Breast epithelium (tissue), 4 donors: ENCODE measurements at places on chromosomes 1 and 21. TPM values are rescaled to one million over a fixed set of nuclear protein-coding genes. Genes with fewer than 3 reads are reported as not detected.

FCRL2 gene
- 0.59 TPM for total RNA-seq

TMPRSS2 gene
- total RNA-seq: 56.6 TPM

FAM163A gene
- total RNA-seq: not detected

F5 gene
- 7.4 TPM for total RNA-seq

HSPA6 gene
- total RNA-seq: 5.3 TPM

RGS18 gene
- 4.4 TPM for total RNA-seq

GCSAML gene
- 1.3 TPM for total RNA-seq

GRCh38 chr1:67460676-67461500 lies 30.7 kb upstream of the SERBP1 start:
- H3K36me3 ChIP-seq: no peaks in the 10 kb centered on the region
- no peak overlapping the region for H3K4me3 ChIP-seq
- DNase-seq: no peak
- no peaks in the 10 kb centered on the region for H3K27me3 ChIP-seq
- H3K27ac ChIP-seq: peak overlapping the region; percentile 17
- H3K4me1 ChIP-seq: no peaks in the 10 kb centered on the region

DNA sequence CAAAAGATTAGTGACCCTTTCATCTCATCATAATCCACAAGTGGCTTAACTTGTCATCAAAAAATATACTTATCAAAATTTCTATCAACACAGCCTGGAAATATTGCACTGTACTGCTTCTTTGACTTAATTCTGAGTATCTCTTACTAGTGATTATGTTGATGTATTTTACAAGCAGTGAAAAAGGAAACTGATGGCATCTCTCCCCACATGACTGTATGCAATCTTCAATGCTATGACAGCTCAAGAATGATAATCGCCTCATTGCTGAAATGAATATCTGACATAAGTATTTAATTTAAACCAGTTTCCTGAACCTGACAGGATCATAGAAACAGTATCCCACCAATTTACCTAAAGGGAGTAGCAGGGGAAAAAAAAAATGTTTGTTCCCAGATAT lies 79.5 kb downstream of the DPYD start:
- H3K27ac ChIP-seq: no peak overlapping the region
- no peaks in the 10 kb centered on the region for H3K36me3 ChIP-seq
- H3K4me1 ChIP-seq: no peaks in the 10 kb centered on the region
- H3K4me3 ChIP-seq: no peak overlapping the region

GRCh38 chr21:44734026-44734745 lies 22.8 kb upstream of the TSPEAR start:
- H3K36me3 ChIP-seq: no peaks in the 10 kb centered on the region
- no peak for DNase-seq
- H3K4me1 ChIP-seq: no peaks in the 10 kb centered on the region
- H3K4me3 ChIP-seq: no peak overlapping the region

DNA sequence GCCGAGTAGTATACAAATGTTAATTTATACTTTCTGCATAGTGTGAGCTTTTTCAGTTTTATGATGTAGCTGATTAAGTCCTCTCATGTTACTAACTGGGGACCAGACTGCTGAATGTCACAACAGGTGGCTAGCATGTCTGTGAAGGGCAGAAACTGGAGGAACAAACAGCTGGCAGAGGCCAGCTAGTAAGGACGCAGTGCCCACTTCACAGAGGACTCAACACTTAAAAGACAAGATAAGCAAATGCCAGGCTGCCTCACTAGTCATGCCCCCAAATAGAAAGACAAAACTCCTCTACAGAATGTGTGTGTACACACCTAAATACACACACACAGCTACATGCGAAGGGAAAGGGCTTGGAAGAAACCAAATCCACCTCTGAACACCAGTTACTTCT lies 73.8 kb upstream of the ZNF678 start:
- no peak overlapping the region for H3K4me3 ChIP-seq
- no peak overlapping the region for H3K27ac ChIP-seq
- no peaks in the 10 kb centered on the region for H3K36me3 ChIP-seq
- no peaks in the 10 kb centered on the region for H3K27me3 ChIP-seq

DNA sequence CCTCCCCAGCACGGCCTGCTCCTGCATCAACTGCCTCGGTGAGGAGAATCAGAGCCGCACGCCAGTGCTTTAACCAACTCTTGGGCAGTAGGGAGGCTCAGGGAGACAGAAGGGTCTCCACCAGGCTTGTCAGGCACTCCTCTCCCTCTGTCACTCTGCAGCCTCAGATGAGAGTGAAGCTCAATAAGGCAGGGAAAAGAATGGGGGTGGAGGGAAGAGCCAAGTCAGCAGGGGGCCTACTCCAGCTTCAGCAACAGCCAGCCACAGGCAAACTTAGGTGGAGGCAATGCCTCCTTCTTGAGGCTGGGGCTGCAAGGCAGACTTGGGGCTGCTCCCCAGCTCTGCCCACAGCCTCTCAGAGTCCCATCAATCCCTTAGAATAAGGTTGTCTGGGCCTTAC lies 51.8 kb upstream of the A3GALT2 start:
- H3K4me1 ChIP-seq: no peaks in the 10 kb centered on the region
- H3K27ac ChIP-seq: no peak overlapping the region
- no peaks in the 10 kb centered on the region for H3K27me3 ChIP-seq
- no peak for DNase-seq
- H3K36me3 ChIP-seq: no peaks in the 10 kb centered on the region

DNA sequence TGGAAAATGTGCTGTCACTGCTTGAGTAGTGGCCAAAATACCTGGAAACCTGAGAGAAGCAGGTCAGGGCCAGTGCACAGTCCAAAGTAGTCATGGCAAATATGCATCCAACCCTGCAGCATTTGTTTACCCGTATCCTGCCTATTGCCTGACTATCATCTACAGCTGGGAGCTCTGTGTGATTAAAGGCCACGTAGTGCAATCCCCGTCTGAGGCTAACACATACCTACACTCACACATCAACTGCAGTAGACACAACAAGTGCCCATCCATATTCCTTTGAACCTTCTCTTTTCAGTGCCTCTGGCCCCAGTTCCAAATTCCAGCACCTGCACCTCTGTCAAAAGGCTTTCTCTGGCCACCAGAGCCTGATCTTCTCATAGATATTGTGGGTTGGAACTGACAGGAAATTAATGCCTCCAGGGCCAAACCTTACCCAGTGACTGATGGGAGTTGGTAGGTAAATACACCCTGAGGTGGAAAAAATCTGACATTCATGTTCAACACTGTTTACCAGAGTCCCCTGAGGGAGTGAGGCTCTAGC lies 383.0 kb downstream of the SETD4 start:
- no peaks in the 10 kb centered on the region for H3K36me3 ChIP-seq
- H3K4me3 ChIP-seq: no peak overlapping the region
- peak overlapping the region; percentile 62 for H3K27ac ChIP-seq
- no peak for DNase-seq
- no peaks in the 10 kb centered on the region for H3K27me3 ChIP-seq
- H3K4me1 ChIP-seq: peaks cover 14% of the 10 kb centered on the region

GRCh38 chr1:22916471-22916820 lies 56.2 kb downstream of the LACTBL1 start:
- H3K36me3 ChIP-seq: no peaks in the 10 kb centered on the region
- no peak overlapping the region for H3K27ac ChIP-seq
- H3K27me3 ChIP-seq: no peaks in the 10 kb centered on the region
- H3K4me1 ChIP-seq: no peaks in the 10 kb centered on the region

- H3K36me3 ChIP-seq: no peaks in the 10 kb centered on the region
- H3K4me1 ChIP-seq: no peaks in the 10 kb centered on the region
- H3K27me3 ChIP-seq: no peaks in the 10 kb centered on the region
- peak overlapping the region; percentile 53 for H3K4me3 ChIP-seq
- DNase-seq: no peak
Measured at GRCh38 chr1:145871994-145872924, 13.4 kb upstream of the PIAS3 start.

DNA sequence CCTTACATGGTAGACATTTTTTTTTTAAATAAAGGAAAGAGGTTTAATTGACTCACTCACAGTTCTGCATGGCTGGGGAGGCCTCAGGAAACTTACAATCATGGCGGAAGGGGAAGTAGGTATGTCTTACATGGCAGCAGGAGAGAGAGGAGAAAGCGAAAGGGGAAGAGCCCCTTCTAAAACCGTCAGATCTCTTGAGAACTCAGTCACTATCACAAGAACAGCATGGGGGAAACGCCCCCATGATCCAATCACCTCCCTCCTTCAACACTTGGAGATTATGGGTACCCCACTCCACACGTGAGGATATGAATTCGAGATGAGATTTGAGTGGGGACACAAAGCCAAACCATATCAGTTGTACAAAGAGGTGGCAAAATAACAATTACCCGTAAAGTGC lies 301.7 kb downstream of the GRIK1 start:
- H3K36me3 ChIP-seq: no peaks in the 10 kb centered on the region
- DNase-seq: no peak
- H3K4me3 ChIP-seq: no peak overlapping the region
- no peaks in the 10 kb centered on the region for H3K4me1 ChIP-seq

GRCh38 chr1:98480271-98480670 lies 181.2 kb upstream of the SNX7 start:
- H3K27ac ChIP-seq: no peak overlapping the region
- no peaks in the 10 kb centered on the region for H3K4me1 ChIP-seq
- H3K36me3 ChIP-seq: no peaks in the 10 kb centered on the region
- no peaks in the 10 kb centered on the region for H3K27me3 ChIP-seq
- no peak overlapping the region for H3K4me3 ChIP-seq
- DNase-seq: no peak

DNA sequence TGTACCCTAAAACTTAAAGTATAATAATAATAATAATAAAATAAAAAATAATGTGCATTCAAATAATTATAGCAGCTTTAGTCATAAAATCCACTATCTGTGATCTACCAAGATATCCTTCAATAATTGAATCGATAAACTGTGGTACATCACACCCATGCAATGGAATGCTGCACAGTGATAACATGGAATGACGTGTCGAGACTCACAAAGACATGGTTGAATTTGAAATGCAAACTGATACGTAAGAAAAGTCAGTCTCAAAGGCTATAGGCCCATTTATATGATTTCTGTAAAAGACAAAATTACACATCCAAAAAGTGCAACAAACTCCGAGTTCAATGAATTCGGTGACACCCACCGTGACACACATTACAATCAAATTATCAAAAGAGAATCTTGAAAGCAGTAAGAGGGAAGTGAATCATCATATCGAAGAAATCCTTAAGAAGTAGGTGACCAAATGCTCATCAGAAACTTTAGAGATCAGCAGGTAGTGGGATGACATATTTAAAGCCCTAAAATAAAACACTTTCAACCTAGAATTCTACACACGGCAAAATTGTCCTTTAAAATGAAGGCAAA lies 5.2 kb upstream of the SPRR2E start:
- no peak for DNase-seq
- H3K27me3 ChIP-seq: no peaks in the 10 kb centered on the region
- no peaks in the 10 kb centered on the region for H3K4me1 ChIP-seq
- H3K4me3 ChIP-seq: no peak overlapping the region
- H3K36me3 ChIP-seq: no peaks in the 10 kb centered on the region

GRCh38 chr1:233490488-233490887 lies 123.4 kb upstream of the KCNK1 start:
- no peak overlapping the region for H3K4me3 ChIP-seq
- H3K4me1 ChIP-seq: no peaks in the 10 kb centered on the region
- no peaks in the 10 kb centered on the region for H3K36me3 ChIP-seq
- H3K27me3 ChIP-seq: no peaks in the 10 kb centered on the region
- no peak overlapping the region for H3K27ac ChIP-seq
- DNase-seq: no peak

DNA sequence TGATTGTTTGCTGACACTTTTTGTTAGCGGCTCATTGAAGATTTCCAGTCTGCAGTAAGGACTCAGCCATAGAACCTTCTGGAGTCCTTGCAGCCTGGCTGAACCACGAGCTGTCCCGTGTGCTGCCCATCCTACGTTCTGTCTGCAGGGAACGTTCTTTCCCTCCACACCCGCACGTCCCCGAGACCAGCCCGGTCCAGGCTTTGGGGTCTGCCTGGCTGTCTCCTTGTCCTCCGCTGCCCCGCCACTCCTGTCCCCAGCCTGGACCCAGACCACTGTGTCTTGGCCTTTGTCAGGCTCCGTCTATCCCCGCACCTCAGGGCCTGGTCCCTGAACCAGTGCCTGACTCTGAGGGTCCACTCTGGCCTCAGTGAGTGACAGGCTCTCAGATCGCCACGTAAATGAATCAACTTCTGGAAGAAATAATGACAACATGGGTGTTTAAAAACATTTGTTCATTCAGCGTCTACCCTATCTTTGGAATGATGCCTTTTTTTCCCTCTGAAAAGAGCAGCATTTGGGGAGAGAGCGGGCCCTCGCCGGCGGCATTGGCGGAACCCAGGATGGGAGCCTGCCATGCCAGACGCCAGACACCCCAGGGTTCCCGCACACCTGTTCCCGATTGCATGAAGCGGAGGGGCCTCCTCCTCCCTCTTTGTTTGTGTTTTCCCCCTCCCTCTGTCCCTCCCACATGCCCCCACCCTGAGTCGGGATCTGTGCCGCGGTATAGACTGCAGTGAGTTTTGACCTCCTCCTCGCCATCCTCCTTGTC lies 43.9 kb upstream of the C1orf174 start:
- H3K36me3 ChIP-seq: no peaks in the 10 kb centered on the region
- DNase-seq: no peak
- H3K4me1 ChIP-seq: no peaks in the 10 kb centered on the region
- H3K27me3 ChIP-seq: peaks cover 51% of the 10 kb centered on the region

GRCh38 chr21:38114717-38115333 lies 142.0 kb upstream of the KCNJ15 start:
- H3K27me3 ChIP-seq: no peaks in the 10 kb centered on the region
- no peak for DNase-seq
- H3K4me1 ChIP-seq: no peaks in the 10 kb centered on the region
- H3K4me3 ChIP-seq: no peak overlapping the region
- H3K36me3 ChIP-seq: no peaks in the 10 kb centered on the region

DNA sequence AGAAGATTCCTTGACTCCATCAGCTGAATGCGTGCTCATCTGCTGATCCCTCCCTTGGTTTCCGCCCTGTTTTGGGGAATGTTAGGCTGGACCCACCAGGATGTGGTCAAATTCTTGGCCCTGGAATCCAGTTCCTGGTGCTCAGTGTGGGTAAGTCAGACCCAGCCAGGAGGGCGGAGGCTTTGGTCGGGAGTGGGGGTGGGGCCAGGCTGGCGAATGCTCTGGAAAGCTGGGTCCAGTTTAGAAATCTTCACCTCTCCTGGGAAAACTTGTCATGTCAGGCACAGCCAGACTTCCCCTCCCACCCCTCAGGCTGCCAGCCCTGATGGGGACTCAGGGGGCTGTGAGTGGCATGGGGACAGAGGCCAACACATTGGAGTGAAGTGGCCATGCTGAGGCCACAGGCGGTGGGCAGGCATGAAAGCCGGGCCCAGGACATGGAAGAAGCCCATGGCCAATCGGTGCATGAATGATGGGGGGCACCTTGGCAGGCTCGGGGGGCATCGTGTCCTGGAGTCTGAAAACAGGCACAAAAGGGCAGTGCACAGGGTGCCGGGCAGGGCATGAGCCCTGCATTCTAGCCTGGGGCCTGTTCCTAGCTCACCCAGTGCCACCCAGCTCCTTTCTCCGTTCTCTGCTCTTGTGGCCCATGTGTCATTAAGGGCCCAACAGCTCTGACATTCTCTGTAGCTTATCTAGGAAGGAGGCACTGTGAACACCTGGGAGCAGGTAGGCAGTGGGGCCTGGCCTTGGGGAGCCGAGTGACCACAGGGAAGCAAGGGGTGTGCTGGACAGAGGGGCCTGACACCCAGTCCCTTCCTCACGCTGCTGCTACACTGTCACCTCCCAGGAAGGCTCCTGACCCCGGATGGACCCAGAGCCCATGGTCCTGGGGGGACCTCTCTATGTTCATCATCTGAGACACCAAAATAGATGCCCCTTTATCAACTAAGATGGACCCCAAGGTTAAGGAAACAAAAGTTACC lies 14.6 kb upstream of the PADI1 start:
- peak overlapping the region; percentile 81 for H3K27ac ChIP-seq
- DNase-seq: no peak
- H3K4me1 ChIP-seq: no peaks in the 10 kb centered on the region

GRCh38 chr1:43382027-43382779 lies 7.4 kb downstream of the MED8 start:
- H3K27me3 ChIP-seq: no peaks in the 10 kb centered on the region
- DNase-seq: no peak
- H3K27ac ChIP-seq: no peak overlapping the region
- H3K4me1 ChIP-seq: no peaks in the 10 kb centered on the region
- H3K4me3 ChIP-seq: no peak overlapping the region
